Anterior cingulate cortex (tissue), 58 donors: ENCODE measurements at places on chromosomes 5 and 9.

GRCh38 chr5:61767231-61768080 is 435.4 kb downstream of the ZSWIM6 start:
- DNase-seq = no peak

DNA sequence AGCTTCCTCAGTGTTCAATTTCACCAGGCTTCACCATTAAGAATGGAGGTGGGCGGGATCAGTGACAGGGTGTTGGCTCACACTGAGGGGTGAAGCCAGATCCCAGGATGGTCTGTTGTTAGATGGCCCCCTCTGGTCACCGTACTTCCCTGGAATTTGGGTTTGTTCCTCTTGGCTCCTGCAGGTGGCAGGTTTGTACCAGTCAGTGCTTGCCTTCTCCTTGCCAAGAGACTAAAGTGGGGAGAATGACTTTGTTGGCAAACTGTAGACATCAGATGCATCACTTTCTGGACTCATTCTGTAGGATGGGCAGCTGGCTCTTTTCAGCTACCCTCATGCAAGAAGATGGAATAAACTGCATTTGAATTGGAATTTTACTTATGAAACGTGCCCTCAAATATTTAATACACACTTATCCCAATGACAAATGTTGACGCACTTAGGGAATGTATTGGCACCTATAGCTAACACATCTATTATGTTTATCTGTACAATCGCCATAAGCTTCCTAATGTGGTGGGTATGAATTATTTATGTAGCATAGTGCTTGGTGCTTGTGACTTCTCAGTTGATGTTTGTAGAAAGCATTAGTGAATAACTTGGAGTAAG is 31.4 kb upstream of the ANKRD55 start:
- no peak for DNase-seq

DNA sequence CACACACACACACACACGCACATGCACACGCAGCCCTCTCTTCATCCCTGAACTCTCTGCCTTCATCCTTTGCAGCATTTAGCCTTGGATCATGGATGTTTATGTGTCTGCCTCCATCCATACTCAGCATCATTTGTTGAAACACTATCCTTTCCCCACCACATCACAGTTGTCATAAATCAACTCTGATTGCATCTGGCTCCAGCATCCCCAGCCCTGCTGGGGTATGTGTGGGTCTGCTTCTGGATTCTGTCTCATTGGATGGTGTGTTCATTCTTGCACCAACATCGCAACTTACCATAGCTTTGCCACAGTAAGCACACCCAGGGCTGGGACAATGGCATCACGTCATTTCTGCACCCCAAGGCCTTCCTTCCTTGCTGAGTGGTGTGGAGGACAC is 175.4 kb downstream of the RGS3 start:
- no peak for DNase-seq

GRCh38 chr5:386432-387341 is 56.3 kb upstream of the EXOC3 start:
- no peak for DNase-seq

DNA sequence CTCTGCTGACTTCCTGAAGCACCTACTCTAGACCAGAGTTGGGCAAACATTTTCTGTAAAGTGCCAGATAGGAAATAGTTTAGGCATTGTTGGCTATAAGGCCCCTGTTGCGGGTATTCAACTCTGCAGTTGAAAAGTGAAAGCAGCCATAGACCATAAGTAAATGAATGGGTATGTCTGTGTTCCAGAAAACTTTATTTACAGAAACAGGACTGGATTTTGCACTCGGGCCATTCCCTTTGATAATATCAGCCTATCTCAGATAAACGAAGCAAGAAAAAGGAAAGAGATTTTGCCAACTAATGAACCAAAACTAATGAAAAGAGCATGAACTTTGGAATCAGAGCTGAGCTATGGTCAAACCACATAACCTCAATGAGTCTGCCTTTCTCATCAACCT is 184.4 kb downstream of the SAXO1 start:
- no peak for DNase-seq

DNA sequence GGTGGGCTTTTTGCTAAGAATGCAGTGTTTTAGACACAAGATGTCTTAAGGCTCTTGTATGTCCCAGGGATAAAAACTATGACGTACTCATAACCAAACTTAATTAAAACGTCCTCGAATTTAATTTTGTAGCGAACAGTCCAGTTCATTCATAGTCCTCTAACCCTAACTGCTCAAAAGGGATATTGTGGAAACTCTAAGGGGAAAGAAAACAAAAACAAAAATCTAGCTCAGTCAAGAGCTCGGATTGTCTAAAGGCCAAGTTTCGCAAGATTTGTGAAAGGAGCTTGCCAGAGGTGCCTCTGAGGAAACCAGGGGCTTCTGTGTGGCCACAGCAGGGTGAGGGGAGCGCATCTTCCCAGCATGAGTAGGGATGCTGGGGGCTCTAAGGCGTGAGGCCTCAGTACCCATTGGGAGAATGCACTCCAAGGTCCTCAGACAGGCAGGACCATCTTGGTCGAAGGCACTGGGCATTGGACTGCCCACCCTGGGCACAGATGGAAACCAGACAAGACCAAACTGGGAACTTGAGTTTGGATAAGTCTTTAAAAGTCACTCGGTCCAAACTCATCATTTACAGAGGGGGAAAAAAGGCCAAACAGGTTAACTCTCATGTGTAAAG is 71.8 kb downstream of the PRRT1B start:
- DNase-seq = no peak

- DNase-seq = no peak
Observed at GRCh38 chr9:86600291-86600690, 246.1 kb upstream of the TUT7 start.

DNA sequence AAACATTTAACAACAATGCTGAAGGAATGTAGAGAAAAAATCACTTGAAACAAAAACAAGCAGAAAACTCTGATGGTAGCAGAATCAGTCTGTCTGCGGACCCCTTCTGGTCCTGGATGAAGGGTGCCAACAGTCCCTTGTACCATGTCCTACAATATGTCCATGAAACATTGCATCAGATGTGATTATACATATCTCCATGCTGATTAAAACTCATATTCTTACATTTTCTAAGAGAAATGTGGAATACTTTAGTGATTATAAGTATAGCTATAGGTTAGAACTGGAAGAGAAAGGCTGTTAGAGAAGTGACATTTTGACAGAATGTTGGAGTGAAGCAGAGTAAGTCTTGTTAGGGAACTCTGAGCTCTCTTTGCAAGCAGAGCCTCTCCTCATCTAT is 286.1 kb downstream of the SH3GL2 start:
- no peak for DNase-seq

GRCh38 chr9:87213948-87214347 is 266.6 kb upstream of the GAS1 start:
- DNase-seq = no peak

DNA sequence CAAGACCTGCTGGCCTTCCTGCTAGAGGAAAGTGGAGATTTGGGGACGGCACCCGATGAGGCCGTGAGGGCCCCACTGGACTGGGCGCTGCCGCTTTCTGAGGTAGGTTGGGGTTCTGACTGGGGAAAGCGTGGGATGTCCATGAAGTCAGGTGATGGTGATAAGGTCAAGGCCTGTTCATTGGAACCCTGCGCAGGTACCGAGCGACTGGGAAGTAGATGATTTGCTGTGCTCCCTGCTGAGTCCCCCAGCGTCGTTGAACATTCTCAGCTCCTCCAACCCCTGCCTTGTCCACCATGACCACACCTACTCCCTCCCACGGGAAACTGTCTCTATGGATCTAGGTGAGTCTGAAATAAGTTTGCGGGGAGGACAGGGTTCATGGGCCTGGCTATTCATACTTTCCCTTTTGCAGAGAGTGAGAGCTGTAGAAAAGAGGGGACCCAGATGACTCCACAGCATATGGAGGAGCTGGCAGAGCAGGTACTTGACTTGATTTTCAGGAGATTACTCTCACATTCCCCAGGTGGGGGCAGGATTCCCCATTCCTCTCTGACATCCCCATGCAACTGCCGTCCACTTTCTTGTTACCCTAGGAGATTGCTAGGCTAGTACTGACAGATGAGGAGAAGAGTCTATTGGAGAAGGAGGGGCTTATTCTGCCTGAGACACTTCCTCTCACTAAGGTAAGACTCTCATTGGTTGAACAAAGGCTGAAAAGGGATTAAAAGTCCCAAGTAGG is 505 bp downstream of the CREB3 start:
- DNase-seq = no peak

- no peak for DNase-seq
Observed at GRCh38 chr9:79776581-79776980, 204.8 kb downstream of the TLE4 start.

- no peak for DNase-seq
Observed at GRCh38 chr9:134678666-134679443, 37.3 kb downstream of the COL5A1 start.

GRCh38 chr9:33731625-33732024 is 63.7 kb upstream of the PRSS3 start:
- no peak for DNase-seq

DNA sequence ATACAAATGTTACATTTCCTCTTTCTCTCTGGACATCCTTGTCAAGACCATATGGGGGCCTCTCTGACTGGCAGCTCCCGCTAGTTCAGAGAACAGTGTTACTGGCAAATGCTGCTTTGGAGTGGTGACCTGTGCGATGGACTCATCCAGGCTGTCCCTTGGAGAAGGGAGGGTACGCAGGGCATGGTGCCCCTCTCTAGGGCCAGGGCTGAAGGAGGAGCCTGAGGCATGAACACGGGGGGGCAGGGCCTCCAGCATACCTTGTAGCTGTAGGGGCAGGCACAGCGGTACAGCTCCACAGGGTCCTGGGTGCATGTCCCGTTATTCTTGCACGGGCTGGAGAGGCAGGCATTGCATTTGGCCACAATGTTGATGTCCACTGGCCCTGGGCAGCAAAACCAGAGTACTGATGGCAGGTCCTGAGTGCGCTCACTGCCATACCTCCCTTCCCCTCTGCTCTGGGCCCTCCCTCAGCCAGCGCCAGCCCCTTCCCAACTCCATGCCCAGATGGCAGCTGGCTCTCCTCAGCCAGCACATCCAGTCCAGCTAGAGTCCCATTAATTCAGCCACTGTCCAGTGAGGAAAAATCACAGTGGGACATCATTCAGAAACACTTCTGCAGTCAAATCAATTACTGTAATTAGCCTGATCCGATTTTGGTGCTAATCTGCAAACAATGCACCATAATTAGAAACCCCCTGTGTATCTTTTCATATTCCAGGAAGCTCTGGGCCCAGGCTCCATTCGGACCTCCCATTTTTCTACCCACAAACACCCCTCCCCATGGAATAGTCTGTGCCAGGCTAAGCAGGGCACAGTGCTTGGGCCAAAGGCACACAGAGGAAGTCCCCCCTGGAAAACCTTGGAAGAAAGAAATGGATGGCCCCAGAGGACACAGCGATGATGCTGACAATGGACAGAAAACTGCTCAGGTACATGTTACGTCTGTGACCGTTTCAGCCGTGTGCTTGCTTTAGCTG is 128.8 kb upstream of the PANK3 start:
- DNase-seq = no peak

DNA sequence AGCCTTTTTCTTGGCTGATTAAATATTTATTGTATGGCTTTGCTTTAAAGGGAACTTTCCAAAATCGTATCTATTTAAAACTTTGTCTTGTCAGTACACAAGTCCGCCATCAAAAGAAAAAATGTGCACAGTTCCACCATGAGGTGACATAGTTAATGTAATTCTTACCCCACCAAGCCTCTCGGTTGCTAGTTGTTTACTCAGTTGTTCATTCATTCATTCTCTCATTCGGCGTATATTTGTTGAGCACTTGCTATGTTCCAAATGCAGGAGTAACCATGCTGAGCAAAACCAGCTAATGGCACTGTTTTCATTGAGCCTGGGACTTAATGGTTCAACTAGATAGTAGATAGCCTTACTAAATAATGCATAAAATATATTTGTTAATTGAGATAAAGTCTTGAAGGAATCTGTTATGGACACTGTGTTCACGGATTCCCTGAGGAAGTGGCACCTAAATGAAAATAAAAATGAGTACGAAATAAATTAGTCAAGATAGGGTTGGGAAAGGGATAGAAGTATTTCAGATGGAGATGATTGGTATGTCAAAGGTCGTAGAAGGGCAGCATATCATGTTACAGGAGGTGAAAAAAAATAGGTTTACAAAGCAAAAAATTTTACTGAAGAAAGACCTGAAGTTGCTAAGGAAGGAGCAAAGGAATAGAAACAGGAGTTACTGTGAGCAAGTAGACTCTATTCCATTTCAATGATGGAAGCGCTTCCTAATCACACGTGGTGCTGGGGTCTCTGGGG is 1.5 kb downstream of the DCAF10 start:
- no peak for DNase-seq

DNA sequence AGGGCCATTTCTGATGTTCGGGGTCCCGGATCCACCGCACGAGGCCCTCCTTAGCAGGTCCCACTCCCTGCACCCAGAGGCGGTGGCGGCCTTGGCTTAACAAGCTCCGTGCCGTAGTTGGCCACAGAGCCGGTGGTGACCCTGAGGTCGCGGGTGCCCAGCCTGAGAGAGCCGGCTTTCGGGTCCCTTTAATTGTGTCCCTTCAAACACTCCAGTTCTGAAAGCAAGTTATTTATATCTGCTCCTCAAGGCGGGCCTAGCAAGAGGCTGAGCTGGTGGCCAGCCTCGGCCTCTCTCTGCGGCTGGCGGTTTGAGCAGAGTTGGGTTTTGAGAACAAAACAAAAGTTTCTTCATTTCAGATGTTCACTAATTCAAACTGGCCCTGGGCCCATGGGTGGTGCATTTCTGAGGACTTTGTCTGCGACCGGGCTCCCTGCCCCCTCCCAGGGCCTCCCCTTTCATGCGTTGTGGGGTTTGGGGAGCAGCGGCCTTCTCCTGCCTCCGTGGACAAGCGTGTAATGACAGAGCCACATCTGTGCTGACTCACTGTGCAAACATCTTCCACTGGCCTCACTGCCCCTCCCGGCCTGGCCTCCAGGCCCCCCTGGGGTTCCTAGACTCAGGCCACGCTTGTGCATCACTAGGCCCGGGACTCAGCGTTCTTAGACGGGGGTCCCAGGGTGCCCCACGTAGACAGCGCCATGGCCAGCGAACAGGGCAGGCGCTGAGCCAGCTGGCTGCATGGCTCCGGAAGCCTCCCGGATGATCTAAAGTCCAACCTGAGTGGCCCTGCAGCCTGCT is 49.4 kb upstream of the COL5A1 start:
- DNase-seq = no peak

- DNase-seq = no peak
Observed at GRCh38 chr9:133502112-133502511, 22.6 kb downstream of the MYMK start.
